Thyroid gland (tissue), 4 donors: ENCODE measurements at places on chromosomes 6 and 20. TPM values are rescaled to one million over a fixed set of nuclear protein-coding genes. Genes with fewer than 3 reads are reported as not detected.
A peak's percentile ranks its signal among the peaks of the same experiment; 100 is the strongest.

The MICA gene
- 12.3 TPM for total RNA-seq

The SLC22A3 gene
- 2.6 TPM for total RNA-seq

The SERAC1 gene
- total RNA-seq = 14.9 TPM

The ENPP5 gene
- 67.3 TPM for total RNA-seq

GRCh38 chr6:108862479-108863191 is 14.4 kb downstream of the ARMC2 start:
- no peak for DNase-seq
- peaks cover 9% of the 10 kb centered on the region for H3K36me3 ChIP-seq
- no peak overlapping the region for H3K4me3 ChIP-seq
- H3K27ac ChIP-seq = no peak overlapping the region
- H3K27me3 ChIP-seq = no peaks in the 10 kb centered on the region
- no peaks in the 10 kb centered on the region for H3K4me1 ChIP-seq

- no peaks in the 10 kb centered on the region for H3K27me3 ChIP-seq
- peaks cover 5% of the 10 kb centered on the region for H3K36me3 ChIP-seq
- no peak overlapping the region for H3K4me3 ChIP-seq
- H3K4me1 ChIP-seq = no peaks in the 10 kb centered on the region
- no peak for DNase-seq
Measured at GRCh38 chr20:3871550-3872265, 17.5 kb upstream of the PANK2 start.

- no peak overlapping the region for H3K4me3 ChIP-seq
- no peaks in the 10 kb centered on the region for H3K27me3 ChIP-seq
- DNase-seq = no peak
- H3K36me3 ChIP-seq = no peaks in the 10 kb centered on the region
- no peak overlapping the region for H3K27ac ChIP-seq
Measured at GRCh38 chr6:5681480-5681879, 325.2 kb downstream of the NRN1 start.

GRCh38 chr6:111685058-111685457 is 79.4 kb upstream of the TRAF3IP2 start:
- H3K27ac ChIP-seq = peak overlapping the region; percentile 73
- DNase-seq = no peak
- H3K36me3 ChIP-seq = no peaks in the 10 kb centered on the region
- H3K4me3 ChIP-seq = no peak overlapping the region
- peaks cover 44% of the 10 kb centered on the region for H3K4me1 ChIP-seq
- H3K27me3 ChIP-seq = no peaks in the 10 kb centered on the region

GRCh38 chr6:138965971-138966370 is 22.1 kb downstream of the REPS1 start:
- H3K27me3 ChIP-seq = no peaks in the 10 kb centered on the region
- no peak overlapping the region for H3K27ac ChIP-seq
- H3K36me3 ChIP-seq = no peaks in the 10 kb centered on the region
- peaks cover 7% of the 10 kb centered on the region for H3K4me1 ChIP-seq
- no peak overlapping the region for H3K4me3 ChIP-seq

- no peak for DNase-seq
- H3K27ac ChIP-seq = peak overlapping the region; percentile 2
- no peaks in the 10 kb centered on the region for H3K27me3 ChIP-seq
- no peaks in the 10 kb centered on the region for H3K36me3 ChIP-seq
- peaks cover 45% of the 10 kb centered on the region for H3K4me1 ChIP-seq
Measured at GRCh38 chr6:109014606-109015005, 80.0 kb downstream of the SESN1 start.

GRCh38 chr6:25136854-25137253 is 142.3 kb upstream of the CARMIL1 start:
- H3K4me3 ChIP-seq = no peak overlapping the region
- H3K27me3 ChIP-seq = no peaks in the 10 kb centered on the region
- peak; percentile 51 for DNase-seq
- peaks cover 62% of the 10 kb centered on the region for H3K4me1 ChIP-seq

- H3K4me1 ChIP-seq = peaks cover 24% of the 10 kb centered on the region
- H3K27me3 ChIP-seq = peaks cover 15% of the 10 kb centered on the region
- H3K36me3 ChIP-seq = no peaks in the 10 kb centered on the region
- H3K4me3 ChIP-seq = no peak overlapping the region
Measured at GRCh38 chr6:170298688-170299087, 7.8 kb upstream of the DLL1 start.

DNA sequence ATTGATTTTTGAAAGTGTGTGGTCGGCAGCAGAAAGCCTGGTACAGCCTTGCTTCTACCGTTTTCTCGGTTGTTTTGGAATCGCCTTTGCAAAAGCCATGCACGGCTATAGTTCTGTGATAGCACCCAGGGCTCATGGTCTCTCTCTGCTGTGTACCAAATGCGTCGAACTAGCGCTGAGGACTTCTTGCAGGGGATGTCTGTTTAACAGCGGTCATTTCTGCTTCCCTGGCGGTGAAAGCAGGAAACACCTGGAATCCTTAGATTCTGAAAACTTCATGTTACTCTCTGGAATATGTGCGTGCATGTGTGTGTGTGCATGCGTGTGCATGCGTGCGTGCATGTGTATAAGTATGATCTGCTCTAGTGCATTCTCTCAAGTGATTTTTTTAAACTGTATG is 26.1 kb upstream of the GCNT2 start:
- H3K36me3 ChIP-seq = no peaks in the 10 kb centered on the region
- H3K27ac ChIP-seq = no peak overlapping the region
- no peaks in the 10 kb centered on the region for H3K4me1 ChIP-seq
- DNase-seq = no peak
